ENCODE measurements at places on chromosomes 3 and 15. TPM values are rescaled to one million over a fixed set of nuclear protein-coding genes. Genes with fewer than 3 reads are reported as not detected.

DNA sequence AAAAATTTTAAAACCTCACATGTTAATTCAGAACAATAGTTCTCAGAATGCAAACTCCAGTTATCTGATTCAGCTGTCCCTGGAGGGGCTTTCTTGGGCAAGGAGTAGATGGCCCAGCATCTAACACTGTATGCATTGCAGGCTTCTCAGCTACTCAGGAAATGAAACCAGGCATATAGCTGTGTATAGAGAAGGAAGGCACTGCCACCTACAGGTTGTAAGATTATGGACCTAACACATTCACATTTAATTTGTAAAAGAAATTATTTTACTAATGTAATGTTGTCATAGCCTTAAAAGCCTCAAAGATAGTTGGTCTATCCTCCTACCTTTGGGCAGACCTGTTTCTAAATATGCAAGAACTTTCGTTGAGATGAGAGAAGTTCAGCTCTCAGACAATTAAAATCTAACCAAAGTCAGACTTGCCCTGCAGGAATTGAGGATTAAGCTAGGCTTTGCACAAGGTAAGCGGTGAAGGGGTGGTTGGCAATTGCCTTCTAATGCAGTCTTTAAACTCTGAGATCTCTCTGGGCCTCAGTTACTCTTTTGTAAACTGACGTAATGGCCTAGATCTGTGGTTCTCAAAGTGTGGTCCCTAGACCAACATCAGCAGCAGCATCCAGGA is 132.8 kb upstream of the SLC24A5 start:
- H3K27me3 ChIP-seq: no peaks in the 10 kb centered on the region
- no peak overlapping the region for H3K27ac ChIP-seq
- no peak for DNase-seq
- no peak overlapping the region for H3K4me3 ChIP-seq

GRCh38 chr3:59069838-59070237 is 20.0 kb upstream of the CFAP20DC start:
- H3K27me3 ChIP-seq: no peaks in the 10 kb centered on the region
- no peak for DNase-seq
- H3K36me3 ChIP-seq: no peaks in the 10 kb centered on the region
- H3K4me3 ChIP-seq: no peak overlapping the region
- H3K27ac ChIP-seq: no peak overlapping the region

The ZMYND10 gene
- 1.3 TPM for total RNA-seq

- H3K4me3 ChIP-seq: no peak overlapping the region
- no peak overlapping the region for H3K27ac ChIP-seq
- DNase-seq: no peak
- H3K27me3 ChIP-seq: no peaks in the 10 kb centered on the region
- no peaks in the 10 kb centered on the region for H3K36me3 ChIP-seq
- H3K4me1 ChIP-seq: no peaks in the 10 kb centered on the region
These were observed 28.1 kb downstream of the CHST14 start for GRCh38 chr15:40498891-40499290.

All from ovary (tissue), 10 donors.